Psoas muscle (tissue), 8 donors: ENCODE measurements at places on chromosomes 3 and 15. TPM values are rescaled to one million over a fixed set of nuclear protein-coding genes. Genes with fewer than 3 reads are reported as not detected.
A peak's percentile ranks its signal among the peaks of the same experiment; 100 is the strongest.

Gene RPL35A
- 615 TPM for total RNA-seq

DNA sequence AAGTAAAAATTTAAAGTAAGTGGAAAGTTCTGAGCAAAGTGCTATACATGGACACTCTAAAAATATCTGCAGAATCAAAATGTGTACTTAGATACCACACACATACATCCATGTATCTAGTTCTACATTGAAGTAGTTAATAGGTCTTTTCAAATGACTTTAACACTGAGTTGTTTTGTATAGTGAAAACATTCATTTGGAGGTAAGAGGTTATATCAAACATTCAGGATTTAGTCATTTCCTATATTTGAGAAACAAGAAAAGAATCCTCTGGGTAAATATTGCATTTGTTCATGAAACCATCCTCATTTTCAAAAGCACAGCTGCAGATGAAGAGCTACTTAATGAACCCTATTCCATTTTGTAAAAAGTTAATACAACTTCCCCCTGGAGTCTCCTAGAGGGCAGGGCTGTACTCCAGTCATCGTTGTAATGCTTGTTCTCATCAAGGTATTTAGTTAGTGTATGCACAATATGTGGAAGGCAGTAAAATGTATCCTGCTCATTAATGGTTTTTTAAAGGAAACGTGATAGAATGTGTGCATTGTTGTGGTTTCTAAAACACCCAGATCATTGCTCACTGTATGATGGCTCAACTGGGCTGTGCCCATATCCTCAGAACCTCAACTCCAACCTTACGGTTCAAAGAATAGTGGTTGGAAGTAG lies 26.2 kb downstream of the ARPP21 start:
- no peak for DNase-seq
- peak overlapping the region; percentile 89 for H3K27ac ChIP-seq
- no peaks in the 10 kb centered on the region for H3K27me3 ChIP-seq
- H3K4me3 ChIP-seq = peak overlapping the region; percentile 51
- peaks cover 70% of the 10 kb centered on the region for H3K4me1 ChIP-seq
- no peaks in the 10 kb centered on the region for H3K36me3 ChIP-seq

Gene UPK1B
- total RNA-seq = not detected

- H3K27me3 ChIP-seq = no peaks in the 10 kb centered on the region
- no peaks in the 10 kb centered on the region for H3K36me3 ChIP-seq
- H3K4me1 ChIP-seq = no peaks in the 10 kb centered on the region
- no peak for DNase-seq
- no peak overlapping the region for H3K27ac ChIP-seq
- H3K4me3 ChIP-seq = no peak overlapping the region
Observed at GRCh38 chr3:30124435-30125370, 481.7 kb upstream of the TGFBR2 start.

GRCh38 chr15:90449206-90449735 lies 61.2 kb downstream of the IQGAP1 start:
- no peak overlapping the region for H3K27ac ChIP-seq
- no peak for DNase-seq
- peaks cover 10% of the 10 kb centered on the region for H3K4me1 ChIP-seq

DNA sequence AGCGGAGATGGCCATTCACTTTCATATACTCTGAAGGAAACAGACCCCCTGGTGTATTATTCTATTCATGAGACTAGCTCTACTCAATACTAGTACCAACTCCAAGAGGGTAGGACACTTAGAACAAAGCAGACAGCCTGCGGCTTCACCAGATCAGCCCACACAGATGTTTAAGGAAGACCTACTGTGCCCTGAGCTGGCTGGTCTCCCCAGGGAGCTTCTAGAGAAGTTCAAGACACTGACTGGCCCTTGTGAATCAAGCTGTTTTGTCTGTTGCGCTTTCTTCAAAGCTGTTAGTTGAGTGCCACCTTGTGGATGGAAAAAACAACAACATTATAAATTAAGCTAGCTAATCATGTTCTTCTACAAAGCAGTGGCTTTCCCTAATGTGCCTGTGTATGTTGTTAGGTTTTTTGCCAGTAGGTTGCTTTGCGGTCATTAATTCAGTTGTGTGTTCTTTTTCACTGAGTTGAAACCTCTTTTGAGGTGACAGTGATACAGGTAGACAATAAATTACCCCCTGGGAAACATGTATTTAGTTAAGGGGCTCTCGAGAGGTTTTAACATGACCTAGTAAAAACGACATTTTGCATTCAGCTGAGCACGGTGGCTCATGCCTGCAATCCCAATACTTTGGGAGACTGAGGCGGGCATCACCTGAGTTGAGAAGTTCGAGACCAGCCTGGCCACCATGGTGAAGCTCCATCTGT lies 64.2 kb upstream of the MYZAP start:
- no peak overlapping the region for H3K4me3 ChIP-seq
- no peaks in the 10 kb centered on the region for H3K27me3 ChIP-seq
- H3K4me1 ChIP-seq = no peaks in the 10 kb centered on the region
- no peak overlapping the region for H3K27ac ChIP-seq
- H3K36me3 ChIP-seq = no peaks in the 10 kb centered on the region
- no peak for DNase-seq

Gene ACAN
- 0.07 TPM for total RNA-seq
